ENCODE measurements at places on chromosomes 3 and 15. TPM values are rescaled to one million over a fixed set of nuclear protein-coding genes. Genes with fewer than 3 reads are reported as not detected.
A peak's percentile ranks its signal among the peaks of the same experiment; 100 is the strongest.

DNA sequence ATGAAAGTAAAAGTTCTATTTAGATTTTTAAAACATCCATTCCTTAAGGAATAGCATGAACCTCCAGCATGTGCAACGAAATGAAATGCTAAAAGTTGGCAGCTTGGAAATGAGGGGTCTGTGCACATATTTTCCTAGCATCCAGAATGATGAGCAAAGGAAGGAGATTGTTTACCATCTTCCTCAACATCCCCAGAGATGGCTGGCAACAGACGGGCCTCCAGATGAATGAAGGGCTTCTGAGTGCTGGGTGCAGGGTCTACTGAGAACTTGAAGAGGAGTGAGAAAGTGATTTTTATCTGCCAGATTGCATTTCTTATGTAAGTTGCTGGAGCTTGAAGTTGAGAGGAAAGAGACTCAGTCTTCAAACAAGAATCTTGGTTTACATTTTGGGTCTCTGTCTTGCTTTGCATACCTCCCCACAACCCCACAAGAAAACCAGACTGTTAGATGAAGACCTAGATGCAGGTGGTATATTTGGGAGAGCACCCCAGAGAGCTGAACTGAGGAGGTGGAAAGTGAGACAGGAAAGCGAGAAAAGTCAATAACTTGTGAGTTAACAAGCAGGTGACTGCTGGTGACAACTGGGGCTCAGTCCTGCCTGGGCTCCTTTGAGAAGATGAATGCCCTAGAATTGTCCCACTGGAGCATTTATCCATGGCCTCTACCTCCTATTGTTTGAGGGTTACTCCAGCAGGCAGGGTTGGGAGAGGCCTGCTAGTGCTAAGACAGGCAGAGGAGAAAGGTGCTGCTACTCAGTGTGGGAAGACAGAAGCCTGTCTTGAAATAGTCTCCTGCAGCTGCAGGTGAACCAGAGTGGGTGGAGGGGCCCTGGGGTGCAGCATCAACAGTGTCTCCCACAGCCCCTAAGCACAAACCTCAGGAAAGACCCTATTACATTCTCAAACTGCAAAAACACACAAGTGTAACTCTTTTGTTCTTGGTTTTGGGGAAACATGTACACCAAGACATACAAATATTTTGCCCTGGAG, 10.5 kb upstream of the CCK start:
- H3K4me3 ChIP-seq, result no peak overlapping the region
- H3K4me1 ChIP-seq, result no peaks in the 10 kb centered on the region
- DNase-seq, result no peak
- no peak overlapping the region for H3K27ac ChIP-seq

DNA sequence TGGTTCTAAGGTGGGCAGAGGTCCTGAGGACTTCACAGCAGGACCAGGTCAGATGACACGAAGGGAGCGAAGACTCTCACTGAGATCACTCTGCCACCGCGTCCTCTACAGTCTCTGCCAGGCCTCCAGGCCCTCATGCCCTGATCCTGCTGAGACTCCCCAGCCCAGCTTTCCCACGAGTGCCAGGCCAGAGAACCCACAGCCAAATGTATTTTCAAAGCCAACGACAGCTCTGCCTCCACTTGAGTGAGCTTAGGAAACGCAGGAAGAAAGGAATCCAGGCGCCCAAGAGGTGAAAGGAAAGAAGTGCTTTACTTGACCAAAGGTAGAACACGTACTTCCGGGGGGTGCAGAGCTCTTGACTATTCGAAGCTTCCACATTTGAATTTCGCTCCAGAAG, 275.0 kb downstream of the XXYLT1 start:
- no peak overlapping the region for H3K27ac ChIP-seq
- DNase-seq, result no peak
- H3K4me1 ChIP-seq, result no peaks in the 10 kb centered on the region
- no peaks in the 10 kb centered on the region for H3K27me3 ChIP-seq

DNA sequence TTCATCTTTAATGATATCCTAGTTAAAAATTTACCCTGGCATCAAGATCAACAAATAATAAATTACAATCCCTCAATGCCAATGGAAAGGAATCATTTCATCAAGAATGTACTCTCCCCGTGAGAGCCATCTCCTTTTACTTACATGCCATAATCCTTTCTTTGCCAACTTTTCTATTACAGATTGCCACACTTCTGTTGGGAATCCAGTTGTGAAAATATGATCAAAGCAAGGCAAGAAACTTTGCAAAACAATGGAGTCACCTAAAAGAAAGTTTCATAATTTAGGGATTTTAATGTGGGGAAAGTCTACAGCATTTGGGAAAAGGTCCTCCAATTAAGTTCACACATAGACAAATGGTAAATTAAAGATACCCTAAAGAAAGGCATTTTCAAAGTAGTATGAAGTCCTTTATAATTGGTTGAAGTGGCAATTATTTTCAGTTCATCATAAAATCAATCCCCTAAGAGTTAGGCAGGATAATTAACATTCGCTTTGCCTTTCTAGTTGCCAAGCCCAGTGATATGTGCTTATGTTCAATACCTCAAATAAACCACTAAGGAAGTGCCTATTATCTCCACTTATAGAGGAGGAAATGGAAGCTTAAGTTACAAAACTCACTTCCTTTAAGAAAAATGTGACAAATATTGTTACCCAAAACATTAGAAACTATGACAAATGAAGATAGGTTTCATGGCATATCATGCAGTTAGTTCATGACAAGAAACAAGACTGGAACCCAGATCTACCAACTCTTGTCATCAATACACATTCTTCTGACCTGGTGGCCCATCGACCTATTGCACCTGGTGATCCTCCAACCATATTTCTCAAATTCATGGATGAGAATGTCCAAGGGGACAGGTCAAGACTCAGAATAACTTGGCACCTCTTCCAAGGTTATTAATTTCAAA, 49.1 kb downstream of the TRANK1 start:
- H3K4me1 ChIP-seq, result peaks cover 28% of the 10 kb centered on the region
- H3K4me3 ChIP-seq, result peak overlapping the region; percentile 26
- H3K27me3 ChIP-seq, result no peaks in the 10 kb centered on the region
- peak overlapping the region; percentile 90 for H3K27ac ChIP-seq
- H3K36me3 ChIP-seq, result peaks cover 48% of the 10 kb centered on the region

GRCh38 chr3:34200576-34200975, 402.1 kb downstream of the PDCD6IP start:
- no peaks in the 10 kb centered on the region for H3K36me3 ChIP-seq
- H3K4me3 ChIP-seq, result no peak overlapping the region
- no peaks in the 10 kb centered on the region for H3K27me3 ChIP-seq
- H3K4me1 ChIP-seq, result peaks cover 26% of the 10 kb centered on the region

DNA sequence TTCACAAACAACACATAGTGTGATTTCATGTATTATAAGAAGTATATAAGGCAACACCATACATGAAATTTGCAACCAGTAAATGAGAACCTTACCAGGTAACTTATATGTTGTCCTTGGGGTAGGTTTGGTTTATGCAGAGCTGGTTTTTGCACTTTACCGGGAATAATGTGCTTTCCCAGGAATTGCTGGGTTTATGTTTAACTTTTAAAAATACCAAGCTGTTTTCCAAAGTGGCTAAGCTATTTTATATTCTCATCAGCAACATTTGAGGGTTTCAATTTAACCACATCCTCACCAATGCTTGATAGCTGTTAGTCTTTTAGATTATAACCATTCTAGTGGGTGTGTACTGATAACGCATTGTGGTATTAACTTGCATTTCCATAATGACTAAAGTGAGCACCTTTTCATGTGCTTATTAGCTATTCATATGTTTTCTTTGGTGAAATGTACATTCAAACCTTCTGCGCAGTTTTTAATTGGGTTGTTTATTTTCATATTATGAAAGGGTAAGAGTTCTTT, 71.6 kb downstream of the KY start:
- no peaks in the 10 kb centered on the region for H3K4me1 ChIP-seq
- peaks cover 10% of the 10 kb centered on the region for H3K36me3 ChIP-seq
- H3K27ac ChIP-seq, result no peak overlapping the region
- H3K27me3 ChIP-seq, result no peaks in the 10 kb centered on the region
- H3K4me3 ChIP-seq, result no peak overlapping the region

- H3K4me3 ChIP-seq, result no peak overlapping the region
- H3K4me1 ChIP-seq, result peaks cover 2% of the 10 kb centered on the region
- no peak for DNase-seq
- H3K27me3 ChIP-seq, result no peaks in the 10 kb centered on the region
- H3K36me3 ChIP-seq, result no peaks in the 10 kb centered on the region
- no peak overlapping the region for H3K27ac ChIP-seq
Observed at GRCh38 chr15:25220834-25221233, 218.0 kb downstream of the UBE3A start.

DNA sequence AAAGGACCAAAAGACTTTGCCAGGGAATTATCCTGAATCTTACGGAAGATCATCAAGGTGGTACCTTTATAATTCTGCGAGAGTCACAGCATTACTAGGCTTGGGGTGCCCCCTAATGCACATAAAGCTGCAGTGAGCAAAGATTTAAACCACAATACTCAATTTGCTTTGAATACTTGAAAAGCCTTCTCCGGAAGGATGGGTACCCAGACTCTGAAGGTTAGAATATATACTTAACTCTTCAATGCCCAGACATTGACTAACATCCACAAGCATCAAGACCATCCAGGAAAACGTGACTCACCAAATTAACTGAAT, 117.8 kb upstream of the KCNH8 start:
- peak; percentile 40 for DNase-seq
- H3K4me3 ChIP-seq, result no peak overlapping the region
- no peaks in the 10 kb centered on the region for H3K36me3 ChIP-seq
- no peaks in the 10 kb centered on the region for H3K4me1 ChIP-seq
- no peak overlapping the region for H3K27ac ChIP-seq

DNA sequence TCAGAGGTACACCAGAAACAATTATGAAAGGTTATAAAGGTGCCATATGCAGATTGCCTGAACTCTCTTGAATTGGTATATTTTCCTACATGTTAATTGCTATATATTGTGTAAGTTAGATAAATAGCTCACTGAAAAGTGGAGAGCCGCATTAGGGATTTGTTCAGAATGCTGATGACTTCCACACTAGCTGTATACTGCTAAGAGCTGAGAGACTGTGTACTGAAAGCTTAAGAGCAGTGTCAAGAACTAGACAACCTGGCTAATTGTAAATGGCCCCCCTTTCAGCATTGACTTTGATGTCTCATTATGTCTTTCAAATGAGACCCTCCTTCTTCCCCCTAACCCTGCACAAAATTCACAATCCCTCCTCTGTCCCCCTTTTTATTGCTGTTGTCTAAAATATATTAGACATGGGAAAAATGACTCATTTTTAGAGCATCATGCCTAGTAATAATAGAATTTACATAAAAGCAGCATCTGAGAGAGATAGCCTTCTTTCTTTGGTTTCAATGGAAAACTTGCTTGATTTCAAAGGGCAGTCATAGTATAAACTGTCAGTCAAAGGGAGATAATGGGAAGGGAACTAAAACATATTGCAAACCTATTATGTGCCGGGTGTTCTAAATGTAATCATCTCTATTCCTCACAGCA, 34.7 kb upstream of the GREM1 start:
- H3K36me3 ChIP-seq, result no peaks in the 10 kb centered on the region
- H3K4me3 ChIP-seq, result no peak overlapping the region
- no peaks in the 10 kb centered on the region for H3K27me3 ChIP-seq
- H3K27ac ChIP-seq, result no peak overlapping the region
- no peaks in the 10 kb centered on the region for H3K4me1 ChIP-seq

DNA sequence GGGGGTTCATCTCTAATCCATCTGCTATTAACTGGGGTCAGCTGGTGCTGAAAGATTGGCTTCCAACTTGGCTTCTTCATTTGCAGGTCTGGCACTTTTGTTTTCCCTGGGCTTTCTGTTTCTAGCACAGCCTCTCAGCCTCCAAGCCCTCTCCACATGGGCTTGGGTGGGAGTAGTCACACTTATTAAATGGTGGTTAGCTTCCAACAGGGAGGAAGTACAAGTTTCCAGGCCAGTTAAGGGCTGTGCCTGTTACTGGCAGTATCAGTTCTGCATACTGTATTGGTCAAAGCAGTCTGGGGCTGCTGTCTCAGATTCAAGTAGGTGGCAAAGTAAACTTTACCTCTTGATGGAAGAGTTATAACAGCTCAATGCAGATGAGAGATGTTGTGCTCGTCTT, 627.1 kb upstream of the CCDC54 start:
- no peaks in the 10 kb centered on the region for H3K4me1 ChIP-seq
- H3K27ac ChIP-seq, result no peak overlapping the region
- no peaks in the 10 kb centered on the region for H3K36me3 ChIP-seq
- no peaks in the 10 kb centered on the region for H3K27me3 ChIP-seq

GRCh38 chr3:181728470-181729340, 17.0 kb downstream of the SOX2 start:
- DNase-seq, result no peak
- H3K27ac ChIP-seq, result no peak overlapping the region
- H3K4me3 ChIP-seq, result peak overlapping the region; percentile 12
- peaks cover 11% of the 10 kb centered on the region for H3K36me3 ChIP-seq
- peaks cover 21% of the 10 kb centered on the region for H3K4me1 ChIP-seq

DNA sequence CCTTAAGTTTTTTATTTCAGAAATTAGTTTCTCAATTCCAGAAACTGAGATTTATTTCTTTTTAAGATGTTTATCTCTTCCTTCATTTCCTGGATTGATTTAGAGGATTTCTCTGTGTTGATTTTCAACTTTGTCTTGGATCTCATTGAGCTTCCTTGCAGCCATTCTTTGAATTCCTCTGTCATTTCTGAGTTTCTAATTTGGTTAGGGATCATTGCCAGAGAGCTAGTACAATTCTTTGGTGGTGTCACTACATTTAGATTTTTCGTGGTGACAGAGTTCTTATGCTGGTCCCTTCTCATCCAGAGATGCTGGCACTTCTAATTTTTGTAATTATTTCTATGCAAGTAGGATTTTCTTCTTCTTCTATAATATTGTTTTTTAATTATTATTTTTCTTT, 691.1 kb upstream of the NAALADL2 start:
- no peaks in the 10 kb centered on the region for H3K36me3 ChIP-seq
- H3K27me3 ChIP-seq, result no peaks in the 10 kb centered on the region
- H3K27ac ChIP-seq, result no peak overlapping the region

- H3K4me3 ChIP-seq, result no peak overlapping the region
- no peaks in the 10 kb centered on the region for H3K36me3 ChIP-seq
- H3K4me1 ChIP-seq, result no peaks in the 10 kb centered on the region
- no peak for DNase-seq
- no peak overlapping the region for H3K27ac ChIP-seq
Observed at GRCh38 chr3:165355316-165355715, 159.1 kb upstream of the SLITRK3 start.

- H3K27ac ChIP-seq, result peak overlapping the region; percentile 22
- DNase-seq, result no peak
- no peaks in the 10 kb centered on the region for H3K36me3 ChIP-seq
- H3K4me3 ChIP-seq, result peak overlapping the region; percentile 12
- no peaks in the 10 kb centered on the region for H3K27me3 ChIP-seq
- peaks cover 57% of the 10 kb centered on the region for H3K4me1 ChIP-seq
Observed at GRCh38 chr15:67240235-67241131, 14.0 kb downstream of the AAGAB start.

- no peak overlapping the region for H3K27ac ChIP-seq
- no peaks in the 10 kb centered on the region for H3K36me3 ChIP-seq
- H3K4me3 ChIP-seq, result no peak overlapping the region
- DNase-seq, result no peak
- H3K4me1 ChIP-seq, result no peaks in the 10 kb centered on the region
Observed at GRCh38 chr15:94909510-94909909, 678.1 kb downstream of the MCTP2 start.

- H3K27me3 ChIP-seq, result no peaks in the 10 kb centered on the region
- H3K4me1 ChIP-seq, result peaks cover 6% of the 10 kb centered on the region
- H3K36me3 ChIP-seq, result no peaks in the 10 kb centered on the region
- H3K4me3 ChIP-seq, result no peak overlapping the region
Observed at GRCh38 chr3:127791221-127791913, 30.9 kb downstream of the MGLL start.

The LRTM1 gene
- not detected for total RNA-seq

The RARRES1 gene
- not detected for total RNA-seq

The RBM5 gene
- total RNA-seq, result 387 TPM

The BOC gene
- total RNA-seq, result not detected

The DYNLT2B gene
- total RNA-seq, result 4.2 TPM

The ZMYND10 gene
- 4.0 TPM for total RNA-seq

Measured in naive thymus-derived CD8-positive, alpha-beta T cell (primary cell).